ENCODE measurements at places on chromosomes 7 and 10. TPM values are rescaled to one million over a fixed set of nuclear protein-coding genes. Genes with fewer than 3 reads are reported as not detected.
A peak's percentile ranks its signal among the peaks of the same experiment; 100 is the strongest.

- DNase-seq = no peak
These were observed 61.0 kb upstream of the SFMBT2 start for GRCh38 chr10:7471720-7472367.

GRCh38 chr10:80461208-80462183 lies 7.4 kb downstream of the TSPAN14 start:
- DNase-seq = no peak

DNA sequence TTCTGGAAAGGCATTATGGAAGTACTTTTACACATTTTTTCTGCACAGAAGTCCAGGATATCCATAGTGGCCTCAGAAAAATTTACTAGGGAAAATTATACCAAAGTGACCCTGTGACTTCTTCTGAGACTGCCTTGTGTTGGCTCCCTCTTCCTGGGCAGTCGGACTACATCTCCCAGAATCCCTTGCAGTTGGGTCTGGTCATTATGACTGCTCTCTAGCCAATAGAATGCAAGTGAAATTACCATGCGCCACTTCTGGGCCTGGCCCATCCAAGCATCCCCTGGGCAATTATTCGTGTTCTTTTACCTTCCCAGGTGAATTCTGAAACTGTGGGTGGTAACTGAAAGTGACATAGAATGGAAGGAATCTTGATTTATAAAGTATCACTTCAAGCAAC lies 430.9 kb downstream of the ACTR3B start:
- DNase-seq = no peak

DNA sequence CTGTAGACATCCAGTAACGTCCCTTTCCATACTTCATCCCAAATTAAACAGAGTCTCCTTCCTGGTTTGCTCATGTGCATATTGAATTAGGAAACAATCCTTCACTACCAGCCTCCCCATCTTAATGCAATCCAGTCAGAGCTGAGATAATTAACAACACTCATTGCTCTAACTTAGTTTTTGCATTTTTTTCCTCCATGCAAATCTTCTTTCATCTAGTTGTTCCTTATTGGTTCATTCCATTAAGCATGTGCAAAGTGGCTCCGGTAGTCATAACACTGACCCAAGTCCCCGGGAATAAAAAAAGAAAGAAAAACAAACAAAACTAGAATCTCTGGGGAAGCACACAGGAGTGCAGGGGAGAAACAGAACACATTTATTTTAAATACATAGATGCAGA lies 1176.1 kb downstream of the GATA3 start:
- DNase-seq = no peak

DNA sequence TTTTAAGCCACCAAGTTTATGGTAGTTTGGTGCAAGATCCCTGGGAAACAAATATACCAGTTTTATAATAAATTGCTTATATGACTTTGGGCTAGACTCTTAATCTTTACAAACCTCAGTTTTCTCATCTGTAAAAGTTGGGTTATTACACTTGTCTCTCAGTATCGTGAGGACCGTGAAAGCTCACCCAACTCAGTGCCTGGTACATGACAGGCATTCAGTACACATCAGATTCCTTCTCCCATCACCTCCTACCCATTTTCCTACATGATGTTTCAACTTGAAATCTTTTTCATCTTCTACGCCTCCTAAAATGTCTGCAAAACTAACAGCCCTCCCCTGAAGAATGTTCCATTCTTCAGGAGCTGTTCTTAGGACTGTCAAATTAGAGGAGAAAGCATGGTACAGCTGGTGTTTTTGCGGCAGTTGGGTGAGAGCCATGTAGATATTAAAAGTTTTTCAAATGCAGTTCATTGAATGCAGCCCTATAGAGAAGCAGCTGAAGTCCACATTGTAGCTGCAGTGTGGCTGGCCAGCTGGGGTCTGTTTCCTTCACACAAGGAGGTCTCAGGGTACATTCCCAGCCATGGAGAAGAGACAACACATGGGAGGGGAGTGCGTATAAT lies 812.8 kb downstream of the LRMDA start:
- DNase-seq = no peak

DNA sequence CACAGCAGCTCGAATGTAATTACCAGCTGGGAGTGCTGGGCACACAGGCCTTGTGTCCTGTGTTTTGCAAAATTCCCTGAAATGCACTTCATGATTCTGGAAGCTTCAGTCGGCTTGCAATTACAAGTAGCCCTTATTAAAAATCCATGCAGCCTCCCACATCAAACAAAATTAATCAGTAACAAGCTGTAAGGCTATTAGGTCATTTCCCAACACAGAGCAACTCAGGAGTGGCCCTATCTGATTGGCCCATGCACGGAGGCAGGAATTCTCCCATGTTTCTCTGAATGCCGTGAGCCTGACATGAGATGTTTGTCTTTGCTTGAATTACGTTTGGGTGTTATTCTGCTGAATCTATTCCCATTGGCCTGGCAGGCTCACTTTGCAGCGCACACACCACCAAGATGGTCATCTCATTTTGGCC lies 36.9 kb downstream of the FOXL3 start:
- no peak for DNase-seq

DNA sequence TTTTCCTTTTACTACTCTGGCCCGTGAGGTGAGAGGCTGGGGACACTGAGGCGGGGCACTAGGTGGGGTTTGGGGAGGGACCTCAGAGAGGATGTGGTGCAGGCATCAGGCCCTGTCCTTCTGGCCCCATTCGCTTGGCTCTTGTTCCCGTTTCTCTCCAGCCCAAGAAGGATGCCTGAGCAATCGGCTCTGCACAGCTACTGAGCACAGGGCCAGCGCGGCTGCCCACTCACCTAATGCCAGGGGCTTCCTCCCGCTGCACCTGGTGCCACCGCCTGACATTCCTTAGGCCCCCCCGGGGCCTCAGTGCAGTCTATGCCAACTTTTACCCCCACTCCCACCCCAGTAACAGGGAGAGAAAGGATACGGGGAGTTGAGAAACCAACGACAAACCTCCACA lies 12.5 kb downstream of the EMX2 start:
- no peak for DNase-seq

GRCh38 chr7:14635955-14636354 lies 266.6 kb downstream of the DGKB start:
- no peak for DNase-seq

- DNase-seq = no peak
These were observed 90.4 kb downstream of the OSBPL3 start for GRCh38 chr7:24889611-24890010.

GRCh38 chr7:31028006-31028405 lies 24.1 kb upstream of the ADCYAP1R1 start:
- DNase-seq = no peak

- no peak for DNase-seq
These were observed 76.4 kb downstream of the RGS10 start for GRCh38 chr10:119466076-119466475.

DNA sequence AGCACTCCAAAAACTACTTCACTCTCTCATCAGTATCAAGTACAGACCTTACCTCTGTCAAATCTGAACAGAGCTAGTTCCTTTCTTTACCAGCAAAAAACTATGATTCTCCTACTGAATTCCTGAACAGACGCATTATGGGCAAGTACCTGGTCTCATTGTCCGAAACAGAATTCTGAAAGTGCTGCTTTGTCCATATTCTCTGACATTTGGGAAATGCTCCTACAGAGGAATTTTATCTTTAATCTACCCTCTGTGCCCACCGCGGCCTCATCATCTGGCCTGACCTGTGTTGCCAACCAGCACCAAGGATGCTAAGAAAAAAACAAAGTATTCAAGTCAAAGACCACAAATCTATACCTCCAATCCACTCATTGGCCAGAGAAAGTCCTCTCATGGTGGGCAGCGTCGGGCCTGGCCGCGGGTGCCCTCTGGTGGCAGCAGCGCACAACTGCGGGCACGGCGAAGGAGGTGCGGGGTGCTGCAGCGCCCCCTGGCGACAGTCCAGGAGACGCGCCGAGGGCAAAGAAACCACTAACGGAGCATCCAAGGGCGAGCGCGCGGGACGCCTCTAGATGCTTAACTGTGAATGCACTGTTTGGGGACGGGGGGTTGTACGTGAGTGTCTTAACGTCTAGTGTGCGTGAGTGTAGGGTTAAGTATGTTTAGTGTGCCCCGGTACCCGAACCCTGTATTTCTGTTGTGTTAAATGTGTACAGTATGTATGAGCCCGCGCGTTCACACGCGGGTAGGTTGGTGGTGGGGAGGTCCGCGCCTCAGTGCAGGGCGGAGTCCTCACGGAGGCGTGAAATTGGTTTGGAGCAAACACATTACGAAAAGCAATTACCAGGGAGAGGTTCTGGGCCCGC lies 5.0 kb upstream of the GBX1 start:
- DNase-seq = peak; percentile 1

DNA sequence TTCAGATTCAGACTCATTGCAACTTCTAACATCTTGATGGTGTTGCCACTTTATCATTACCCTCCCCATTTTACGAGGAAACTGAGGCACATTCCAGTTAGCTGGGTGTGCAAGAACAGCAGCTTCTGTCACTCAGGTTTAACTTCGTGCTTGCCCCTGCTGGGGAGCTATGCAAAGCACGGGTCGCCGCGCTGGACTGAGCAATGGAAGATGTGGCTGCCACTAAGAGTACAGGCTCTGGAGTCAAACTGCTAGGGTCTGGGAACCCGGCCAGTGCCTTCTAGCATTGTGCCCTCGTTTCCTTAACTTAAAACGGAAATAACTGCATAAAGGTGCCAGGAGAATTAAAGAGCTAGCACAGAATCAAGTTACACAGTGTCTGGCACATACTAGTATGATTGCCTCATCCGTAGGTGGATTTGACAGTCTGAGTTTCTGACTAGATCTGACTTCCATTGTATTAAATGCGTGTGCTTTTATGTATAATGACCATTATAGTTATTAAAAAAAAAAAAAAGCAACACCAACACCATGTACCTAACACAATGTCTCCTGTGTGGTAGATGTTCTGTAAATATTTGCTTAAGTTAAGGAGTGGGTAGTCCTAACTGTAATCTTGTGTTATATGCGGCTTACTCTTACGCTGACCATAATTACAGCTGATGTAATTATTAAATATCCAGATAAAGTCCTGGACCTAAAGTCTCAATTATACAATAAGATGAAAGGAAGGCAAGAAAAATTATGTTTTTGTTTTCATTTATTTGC lies 842 bp downstream of the ZNF22 start:
- no peak for DNase-seq

DNA sequence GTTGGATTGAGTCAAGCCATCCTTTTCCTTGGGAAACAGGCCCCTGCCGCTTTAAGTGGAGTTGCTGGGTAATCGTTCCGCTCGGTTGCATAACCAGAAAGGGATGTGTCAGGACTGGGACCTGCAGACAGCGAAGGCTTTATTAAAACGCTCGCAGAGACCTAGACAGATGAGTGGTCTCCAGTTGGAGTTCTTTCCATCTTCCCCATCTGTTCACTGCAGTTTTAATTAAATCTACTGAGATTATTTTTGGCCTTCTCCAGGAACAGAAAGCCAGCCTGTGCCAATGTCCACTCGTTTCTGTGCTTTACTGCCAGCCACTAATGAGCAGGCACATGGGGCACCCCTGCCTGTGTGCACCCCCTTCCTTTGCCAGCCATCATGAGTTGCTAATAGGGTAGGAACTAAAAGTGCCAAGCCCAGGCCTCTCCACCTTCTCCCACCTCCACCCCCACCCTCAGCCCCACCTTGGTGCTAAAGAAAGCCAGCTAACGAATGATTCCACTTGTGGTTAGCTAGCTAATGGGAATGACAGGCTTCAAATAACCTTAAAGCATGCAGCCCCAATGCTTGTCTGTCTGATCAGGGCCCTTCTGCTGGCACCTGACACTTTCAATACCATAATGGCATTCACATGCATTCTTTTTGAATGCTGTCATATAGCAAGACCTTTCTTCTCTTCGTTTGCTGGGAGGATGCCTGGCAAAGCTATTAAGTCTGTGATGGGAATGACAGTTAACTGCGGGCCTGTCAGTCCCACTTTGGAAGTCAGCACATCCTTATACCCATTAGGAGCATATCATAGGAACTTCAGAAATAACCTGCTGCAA lies 556.8 kb upstream of the GALNT17 start:
- no peak for DNase-seq

- no peak for DNase-seq
These were observed 34.8 kb upstream of the PURB start for GRCh38 chr7:44920119-44920518.

DNA sequence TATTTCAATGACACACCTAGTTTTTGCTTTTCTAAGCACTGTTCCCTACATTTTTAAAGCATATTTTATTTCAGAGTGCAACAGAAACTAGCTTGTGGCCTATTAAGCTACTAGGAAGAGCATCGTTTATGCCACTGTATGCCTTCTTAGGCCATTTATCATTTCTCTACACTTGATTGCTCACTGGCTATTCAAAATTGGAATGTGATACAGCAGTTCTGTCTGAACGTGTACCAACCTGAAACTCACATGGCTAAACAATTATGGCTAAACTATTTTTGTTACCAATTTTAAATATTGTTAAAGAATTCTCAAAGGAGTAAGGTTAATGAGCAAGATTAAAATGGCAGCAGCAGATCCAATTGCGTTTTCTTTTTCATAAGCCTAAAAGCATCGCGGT lies 105.2 kb downstream of the GSAP start:
- DNase-seq = no peak

DNA sequence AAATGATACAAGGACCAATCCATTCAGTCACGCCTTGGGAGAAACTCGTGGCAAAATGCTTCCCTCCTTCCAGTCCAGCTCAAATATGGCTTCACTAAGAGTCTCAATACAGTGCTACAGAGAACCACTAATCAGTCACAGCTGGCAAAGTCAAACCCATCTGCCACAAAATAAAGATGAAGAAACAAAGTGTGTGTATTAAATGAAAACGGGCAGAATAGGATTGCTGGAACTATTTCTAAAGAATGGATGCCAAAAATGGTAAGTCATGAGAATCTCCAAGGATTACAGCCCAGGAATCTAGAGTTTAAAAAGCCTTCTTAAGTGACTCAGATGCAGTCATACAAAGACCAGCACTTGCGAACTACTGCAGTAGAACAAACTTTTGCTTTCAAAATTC lies 61.9 kb downstream of the CACUL1 start:
- peak; percentile 92 for DNase-seq

GRCh38 chr10:132438091-132439024 lies 41.4 kb downstream of the PWWP2B start:
- DNase-seq = no peak

GRCh38 chr10:59435707-59436106 lies 73.4 kb upstream of the FAM13C start:
- no peak for DNase-seq

DNA sequence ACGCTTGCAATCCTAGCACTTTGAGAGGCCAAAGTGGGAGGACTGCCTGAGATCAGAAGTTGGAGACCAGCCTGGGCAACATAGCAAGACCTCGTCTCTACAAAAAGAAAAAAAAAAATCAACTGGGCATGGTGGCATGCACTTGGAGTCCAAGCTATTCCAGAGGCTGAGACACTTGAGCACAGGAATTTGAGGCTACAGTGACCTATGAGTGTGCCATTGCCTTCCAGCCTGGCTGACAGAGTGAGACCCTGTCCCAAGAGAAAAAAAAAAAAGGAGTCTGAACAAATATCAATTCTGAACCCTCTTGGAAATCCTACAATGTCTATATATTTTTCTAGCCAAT lies 126.8 kb upstream of the NRP1 start:
- DNase-seq = no peak

Gene BTBD16
- not detected for polyA plus RNA-seq

Gene FAM25A
- not detected for polyA plus RNA-seq

Gene PAX4
- not detected for polyA plus RNA-seq

Gene VIPR2
- polyA plus RNA-seq = not detected

Gene EZH2
- polyA plus RNA-seq = 15.3 TPM

Gene STEAP2
- 5.1 TPM for polyA plus RNA-seq

Gene EIF5AL1
- polyA plus RNA-seq = 0.23 TPM

Gene TMEM248
- 169 TPM for polyA plus RNA-seq
